ENCODE measurements at places on chromosomes 16 and 17. TPM values are rescaled to one million over a fixed set of nuclear protein-coding genes. Genes with fewer than 3 reads are reported as not detected.

Gene IGSF6
- 1.5 TPM for total RNA-seq

DNA sequence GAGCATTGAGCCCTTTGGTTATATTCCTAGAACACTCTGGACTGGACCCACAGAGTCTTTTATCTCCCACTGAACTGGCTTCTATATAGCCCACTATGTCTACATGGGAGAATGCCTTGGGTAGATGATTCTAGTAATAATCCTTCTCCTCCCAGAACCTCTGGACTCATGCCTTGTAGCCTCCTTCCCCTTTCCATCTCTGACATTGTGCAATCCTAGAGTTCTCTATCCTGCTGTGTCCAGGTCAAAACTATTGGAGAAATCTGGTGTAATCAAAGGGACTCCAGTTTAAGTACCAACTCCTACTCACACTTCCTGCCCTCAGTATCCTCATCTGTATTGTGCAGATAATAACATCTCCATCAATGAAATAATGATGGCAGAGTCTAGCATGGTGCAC is 9.1 kb downstream of the RCVRN start:
- H3K27me3 ChIP-seq: no peaks in the 10 kb centered on the region
- DNase-seq: no peak
- no peak overlapping the region for H3K27ac ChIP-seq
- no peaks in the 10 kb centered on the region for H3K4me1 ChIP-seq
- no peak overlapping the region for H3K4me3 ChIP-seq
- H3K36me3 ChIP-seq: no peaks in the 10 kb centered on the region

Gene SOST
- total RNA-seq: not detected

Gene AMFR
- 89.4 TPM for total RNA-seq

Gene RNF43
- total RNA-seq: 5.6 TPM
